ENCODE measurements at places on chromosomes 4 and X. TPM values are rescaled to one million over a fixed set of nuclear protein-coding genes. Genes with fewer than 3 reads are reported as not detected.

- no peak overlapping the region for H3K4me3 ChIP-seq
- DNase-seq, result no peak
- peaks cover 16% of the 10 kb centered on the region for H3K27me3 ChIP-seq
- H3K36me3 ChIP-seq, result no peaks in the 10 kb centered on the region
- no peak overlapping the region for H3K27ac ChIP-seq
- H3K4me1 ChIP-seq, result no peaks in the 10 kb centered on the region
These were observed 50.9 kb downstream of the ENPP6 start for GRCh38 chr4:184166736-184167135.

Gene TGIF2LX
- total RNA-seq, result not detected

DNA sequence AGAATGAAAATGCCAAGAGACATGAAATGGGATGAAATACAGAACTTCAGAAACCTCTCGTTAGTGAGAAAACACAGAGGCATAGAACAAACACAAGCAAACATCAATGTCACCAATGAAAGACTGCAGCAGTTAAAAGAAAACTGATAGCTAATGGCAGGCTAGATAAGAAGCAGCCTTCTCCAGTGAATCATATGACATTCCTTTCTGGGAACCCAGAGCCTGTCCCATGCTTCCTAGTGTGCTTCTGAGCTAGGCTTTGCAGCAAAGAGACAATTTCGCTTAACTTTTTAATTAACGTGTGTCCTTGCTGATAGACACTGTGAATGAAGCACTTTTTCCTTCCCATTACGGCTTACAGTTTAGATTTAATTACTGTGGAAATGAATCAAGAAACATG lies 444.6 kb downstream of the IL15 start:
- H3K4me1 ChIP-seq, result no peaks in the 10 kb centered on the region
- H3K4me3 ChIP-seq, result no peak overlapping the region
- H3K36me3 ChIP-seq, result no peaks in the 10 kb centered on the region
- H3K27me3 ChIP-seq, result no peaks in the 10 kb centered on the region
- no peak for DNase-seq

- no peak for DNase-seq
- H3K4me1 ChIP-seq, result no peaks in the 10 kb centered on the region
- H3K27me3 ChIP-seq, result no peaks in the 10 kb centered on the region
- no peak overlapping the region for H3K4me3 ChIP-seq
These were observed 1021.5 kb upstream of the AGA start for GRCh38 chr4:178463747-178464146.

DNA sequence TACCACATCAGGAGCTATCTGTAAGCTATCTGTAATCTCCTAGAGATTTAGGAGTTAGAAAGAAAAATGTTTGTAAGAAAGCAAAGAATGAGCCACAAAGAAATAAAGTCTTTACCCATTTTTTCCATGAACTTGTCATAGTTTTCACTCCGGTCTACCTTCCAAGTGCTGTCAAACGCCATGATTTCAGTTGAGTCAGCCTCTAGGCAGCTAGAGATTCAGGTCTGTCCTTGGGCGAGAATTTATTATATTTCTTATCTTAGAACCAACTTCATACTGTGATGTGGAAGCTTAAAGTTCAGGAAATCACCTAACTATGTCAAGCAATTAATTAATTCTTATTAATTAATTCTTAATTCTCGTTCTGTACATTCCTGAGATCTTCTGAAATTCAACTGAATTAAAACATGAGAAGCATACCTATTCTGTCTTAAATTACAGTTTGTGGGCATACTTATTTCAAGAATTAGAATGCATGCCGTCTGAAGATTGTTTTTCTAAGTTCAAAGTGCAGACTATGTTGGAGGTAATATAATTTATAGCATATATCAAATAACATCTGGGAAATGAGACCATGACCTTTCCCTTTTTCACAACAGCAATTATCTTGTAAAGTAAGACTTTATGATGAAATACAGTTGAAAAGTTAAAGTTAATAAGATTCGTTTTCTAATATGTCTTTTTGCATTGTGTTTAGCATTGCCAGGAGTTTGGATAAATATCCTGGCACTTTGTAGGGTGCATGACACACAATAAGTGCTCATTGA lies at the start of gene FABP2:
FABP2 (minus strand) TSS at position 218 of the 767 bp plus-strand sequence; CDS start at position 182, 36 bp downstream.
- H3K36me3 ChIP-seq, result no peaks in the 10 kb centered on the region
- H3K27me3 ChIP-seq, result no peaks in the 10 kb centered on the region
- no peak within 1 kb of the TSS for H3K27ac ChIP-seq
- H3K4me3 ChIP-seq, result no peak within 1 kb of the TSS

DNA sequence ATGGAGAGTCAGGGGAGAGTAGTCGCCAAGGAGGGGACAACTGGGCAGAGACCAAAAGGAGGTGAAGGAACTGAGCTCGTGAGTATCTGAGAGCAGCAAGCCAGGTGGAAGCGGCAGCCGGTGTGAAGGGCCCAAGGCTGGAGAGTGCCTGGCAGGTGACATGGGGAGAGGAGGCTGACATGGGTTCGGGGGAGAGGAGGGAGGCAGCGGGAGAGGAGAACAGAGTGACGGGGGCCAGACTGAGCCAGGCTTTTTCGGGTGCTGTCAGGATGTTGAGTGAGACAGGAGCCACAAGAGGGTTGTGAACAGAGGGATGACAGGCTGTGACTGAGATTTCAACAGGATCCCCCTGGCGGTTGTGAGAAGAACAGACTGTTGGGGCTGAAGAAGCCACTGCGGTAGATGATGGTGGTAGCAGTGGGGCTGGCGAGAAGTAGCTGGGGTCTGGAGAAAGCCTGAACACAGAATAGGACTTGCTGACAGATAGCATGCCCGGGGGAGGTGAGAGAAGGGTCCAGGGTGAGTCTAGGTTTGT lies 5.7 kb downstream of the ELK1 start:
- no peak for DNase-seq
- H3K4me3 ChIP-seq, result no peak overlapping the region
- H3K27ac ChIP-seq, result no peak overlapping the region
- no peaks in the 10 kb centered on the region for H3K36me3 ChIP-seq
- no peaks in the 10 kb centered on the region for H3K27me3 ChIP-seq

Gene TLR2
- total RNA-seq, result 2.8 TPM

- no peak overlapping the region for H3K4me3 ChIP-seq
- H3K27ac ChIP-seq, result no peak overlapping the region
- DNase-seq, result no peak
These were observed 37.4 kb downstream of the EDA2R start for GRCh38 chrX:66601522-66601921.

Gene RHOH
- 0.30 TPM for total RNA-seq

All from psoas muscle (tissue), 8 donors.